M059J (cell line): ENCODE measurements at places on chromosomes 5 and 9.

DNA sequence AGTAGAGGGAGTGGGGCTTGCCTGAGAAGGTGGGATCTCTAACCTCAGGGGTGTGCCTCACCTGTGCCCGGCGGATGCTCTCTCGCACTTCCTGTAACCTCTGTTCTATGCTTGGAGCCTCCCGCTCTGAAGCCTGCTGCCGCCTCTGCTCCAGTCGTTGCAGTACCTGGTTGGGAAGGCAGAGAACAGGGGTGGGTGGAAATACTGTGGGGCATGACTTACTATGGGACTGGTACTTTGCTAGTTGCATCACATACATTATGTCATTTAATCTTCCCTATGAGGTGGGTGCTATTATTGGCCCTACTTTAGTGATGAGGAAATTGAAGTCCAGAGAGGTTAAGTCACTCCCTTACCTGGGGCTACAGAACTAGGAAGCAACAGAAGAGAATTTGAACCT, 5.2 kb downstream of the FCHSD1 start:
- DNase-seq = no peak

- no peak for DNase-seq
These were observed 37.8 kb downstream of the MEF2C start for GRCh38 chr5:88845081-88845697.

DNA sequence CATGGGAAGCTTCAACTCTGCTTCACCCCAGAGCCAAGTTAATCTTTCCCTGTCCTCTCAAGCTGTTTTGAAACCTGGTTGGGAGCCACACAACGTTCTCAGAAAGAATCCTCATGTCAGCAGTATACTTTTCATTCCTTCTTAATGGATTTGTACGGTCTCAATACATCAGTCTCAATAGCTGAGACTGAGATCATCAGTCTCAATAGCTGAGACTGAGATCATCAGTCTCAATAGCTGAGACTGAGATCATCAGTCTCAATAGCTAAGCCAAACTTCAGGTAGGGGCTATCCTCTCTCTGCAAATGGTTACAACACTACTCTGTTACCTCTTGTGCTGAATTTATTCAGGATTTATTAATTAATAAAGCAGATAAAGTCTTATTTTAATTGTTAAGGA, 1317.4 kb upstream of the CDH9 start:
- no peak for DNase-seq

DNA sequence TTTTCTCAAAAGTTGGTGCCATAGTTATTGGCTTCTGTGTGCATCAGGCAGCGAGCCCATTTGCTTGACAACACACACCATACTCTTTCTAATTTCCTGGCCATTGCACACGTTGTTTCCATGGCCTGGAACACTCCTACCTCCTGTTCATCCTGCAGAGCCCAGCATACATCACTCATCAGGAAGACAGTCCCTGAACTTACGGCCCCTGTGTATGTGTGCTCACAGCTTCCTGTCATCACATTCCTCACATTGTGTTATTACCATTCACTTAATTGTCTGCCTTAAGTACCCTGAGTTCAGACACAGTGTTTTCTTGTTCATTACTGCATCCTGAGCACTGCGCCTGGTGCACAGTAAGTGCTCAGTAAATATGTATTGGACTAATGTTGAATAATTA, 355.9 kb downstream of the PRELID2 start:
- peak; percentile 48 for DNase-seq

DNA sequence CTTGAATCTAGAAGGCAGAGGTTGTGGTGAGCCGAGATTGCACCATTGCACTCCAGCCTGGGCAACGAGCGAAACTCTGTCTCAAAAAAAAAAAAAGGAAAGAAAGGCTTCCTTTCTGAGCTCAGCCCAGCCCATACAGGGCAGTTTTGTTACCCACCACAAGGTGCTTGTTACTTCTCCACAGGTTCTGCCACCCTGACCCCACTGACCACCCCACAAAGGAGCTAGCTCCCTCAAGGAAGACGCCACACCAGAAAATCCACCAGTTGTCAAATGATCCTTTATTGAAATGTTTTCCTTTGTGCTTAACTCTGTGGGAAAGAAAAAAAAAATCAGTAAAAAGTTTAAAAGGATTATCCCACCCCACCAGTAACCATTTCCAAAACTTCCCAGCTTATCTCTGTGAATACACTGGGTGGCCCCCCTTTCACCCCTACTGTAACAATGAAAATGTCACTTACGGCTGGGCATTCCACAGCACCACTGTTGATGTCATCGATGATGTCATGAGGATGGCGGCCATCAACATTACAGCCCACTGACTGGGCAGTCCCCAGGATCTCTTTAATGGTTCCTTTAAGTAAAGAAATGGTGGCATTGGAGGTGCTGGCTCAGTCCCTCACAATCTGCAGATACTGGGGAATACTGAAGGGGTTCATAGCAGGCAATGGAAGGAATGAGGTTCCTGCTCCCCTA, 3.6 kb downstream of the RPL12 start:
- DNase-seq = peak; percentile 28

- no peak for DNase-seq
These were observed 60.8 kb downstream of the LMX1B start for GRCh38 chr9:126674365-126675146.

GRCh38 chr9:96152550-96152949, 149.4 kb downstream of the HSD17B3 start:
- DNase-seq = no peak

DNA sequence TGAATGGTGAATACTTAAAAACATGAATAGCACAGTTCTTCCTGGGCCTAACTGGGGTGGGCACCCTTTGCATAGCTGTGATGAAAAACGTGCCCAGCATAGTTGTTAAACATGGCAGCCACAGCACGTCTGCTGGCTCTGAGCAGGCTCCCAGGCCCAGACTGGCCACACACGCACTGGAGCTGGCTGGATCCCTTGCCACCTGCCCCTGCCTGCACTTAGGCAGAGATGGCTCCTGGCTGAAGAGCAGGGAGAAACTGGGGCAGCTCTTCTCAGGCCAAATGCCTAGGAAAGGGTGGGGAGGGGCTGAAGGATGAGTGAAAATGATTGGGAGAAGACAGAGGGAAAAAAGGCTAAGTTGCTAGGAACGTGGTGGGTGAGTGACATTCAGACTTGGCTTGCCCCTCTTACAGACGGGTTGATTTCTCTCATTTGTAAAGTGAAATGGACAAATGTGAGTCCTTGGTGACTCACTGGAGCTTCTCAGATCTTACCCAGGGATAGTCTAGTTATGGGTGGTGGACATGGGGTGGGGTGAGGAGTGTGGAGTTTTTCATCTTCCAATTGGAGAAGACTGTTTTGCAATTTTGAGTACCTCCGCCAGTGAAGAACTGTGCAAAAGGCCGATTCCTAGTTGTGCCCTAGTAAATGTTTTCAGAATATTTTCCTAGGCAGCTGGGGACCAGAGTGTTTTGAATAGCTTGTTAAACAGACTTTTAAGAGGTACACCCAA, 42.4 kb downstream of the TRIO start:
- peak; percentile 94 for DNase-seq

DNA sequence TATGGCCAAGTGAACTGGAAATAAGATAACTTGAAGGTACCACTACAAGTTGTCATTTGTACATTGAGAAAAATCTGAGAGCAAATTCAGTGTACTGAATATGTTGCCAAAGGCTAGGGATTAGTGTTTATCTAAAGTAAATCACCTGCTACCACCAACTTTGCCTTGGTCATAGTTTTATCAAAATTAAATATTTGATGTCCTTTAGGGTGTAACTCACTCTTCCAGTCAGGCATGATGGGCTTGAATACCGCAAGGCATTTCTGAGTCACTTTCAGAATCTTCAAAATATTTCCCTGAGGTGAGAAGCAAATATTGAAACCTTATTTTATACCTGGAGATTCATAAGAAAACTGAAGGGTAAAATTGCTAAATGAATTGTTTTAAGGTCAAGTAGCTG, 1338.6 kb upstream of the ACO1 start:
- no peak for DNase-seq

GRCh38 chr5:32420506-32420905, 24.0 kb downstream of the ZFR start:
- no peak for DNase-seq

- DNase-seq = no peak
These were observed 224.0 kb upstream of the TBC1D2 start for GRCh38 chr9:98479449-98479848.

GRCh38 chr9:2459756-2460155, 161.8 kb upstream of the VLDLR start:
- no peak for DNase-seq

DNA sequence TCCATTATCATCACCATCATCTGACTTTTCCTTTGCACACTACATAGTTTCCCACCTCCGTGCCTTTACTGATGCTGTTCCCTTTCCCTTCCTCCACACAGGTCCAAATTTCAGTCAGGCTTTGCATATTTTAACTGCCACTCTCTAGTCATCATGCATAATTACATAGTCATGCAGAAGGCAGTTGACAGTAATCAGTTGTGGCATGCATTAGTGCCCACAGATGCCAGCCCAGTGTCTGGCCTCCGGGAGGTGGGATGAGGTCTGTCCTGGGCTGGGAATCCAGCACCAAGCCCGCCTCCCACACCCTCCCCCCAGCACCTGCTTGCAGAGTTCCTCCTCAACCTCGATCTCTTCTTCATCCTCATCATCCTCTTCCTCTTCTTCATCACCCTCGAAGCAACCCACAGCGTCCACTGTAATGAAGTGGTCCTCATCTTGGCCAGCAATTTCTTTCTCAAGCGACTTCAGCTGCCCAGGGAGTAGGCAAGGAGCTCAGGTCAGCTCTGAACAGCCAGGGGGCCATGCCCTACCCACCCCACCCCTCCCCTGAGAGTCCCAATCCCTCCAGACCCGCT, 8.8 kb downstream of the BBLN start:
- DNase-seq = peak; percentile 85

GRCh38 chr5:5437227-5438172, 15.0 kb downstream of the ICE1 start:
- DNase-seq = no peak

- DNase-seq = no peak
These were observed 74.4 kb upstream of the S1PR3 start for GRCh38 chr9:88916894-88917293.

DNA sequence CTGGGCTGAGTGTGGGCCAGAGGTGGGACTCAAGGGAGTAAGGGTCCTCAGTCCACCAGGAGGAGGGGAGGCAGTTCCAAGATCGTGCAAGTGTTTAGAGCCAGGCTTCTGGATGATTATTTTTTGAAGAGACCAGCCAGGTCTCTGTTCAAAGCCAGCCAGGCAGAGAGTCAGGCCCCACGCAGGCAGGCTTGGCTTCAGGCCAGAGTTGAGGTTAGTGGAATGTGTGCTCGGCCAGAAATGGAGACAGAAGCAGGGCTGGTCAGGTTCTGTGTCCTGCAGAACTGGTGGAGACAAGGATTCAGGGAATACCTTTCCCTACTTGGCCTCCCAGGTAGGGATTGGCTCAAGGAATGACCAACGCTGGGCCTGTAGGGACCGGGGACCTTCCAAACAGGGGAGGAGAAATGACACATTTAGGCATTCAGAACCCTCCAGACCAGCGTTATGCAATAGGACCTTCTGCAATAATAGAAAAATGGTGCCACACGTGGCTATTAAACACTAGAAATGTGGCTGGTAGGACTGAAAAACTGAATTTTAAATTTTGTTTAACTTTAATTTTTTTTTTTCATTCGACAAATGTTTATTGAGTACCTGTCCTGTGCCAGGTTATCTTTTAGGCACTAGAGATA, 106.2 kb downstream of the CMYA5 start:
- peak; percentile 32 for DNase-seq
